Dermis lymphatic vessel endothelial cell (primary cell): ENCODE measurements at places on chromosomes 6 and 20. TPM values are rescaled to one million over a fixed set of nuclear protein-coding genes. Genes with fewer than 3 reads are reported as not detected.

Gene GNRH2
- 0.09 and 0.11 TPM in 2 replicates for total RNA-seq

Gene KCNK17
- 0.09 TPM in 1 of 2 replicates, not detected in the other for total RNA-seq

Gene NKX2-2
- total RNA-seq = not detected in 2 replicates

Gene PRSS35
- total RNA-seq = not detected in 2 replicates

Gene PSORS1C1
- 3.7 and 4.0 TPM in 2 replicates for total RNA-seq

Gene SLC26A8
- not detected in 2 replicates for total RNA-seq

Gene SCP2D1
- not detected in 2 replicates for total RNA-seq

Gene ZNF217
- 13.8 and 14.5 TPM in 2 replicates for total RNA-seq

Gene TAAR1
- total RNA-seq = not detected in 2 replicates

Gene C6orf58
- 0.11 TPM in 1 of 2 replicates, not detected in the other for total RNA-seq

Gene SIRPB1
- total RNA-seq = 2.8 and 3.3 TPM in 2 replicates

Gene CALHM6
- total RNA-seq = 3.7 and 4.2 TPM in 2 replicates

Gene HEY2
- total RNA-seq = under 0.01 and 0.09 TPM in 2 replicates

Gene ZNF391
- 0.26 and 0.33 TPM in 2 replicates for total RNA-seq

Gene CNR1
- under 0.01 TPM in 1 of 2 replicates, not detected in the other for total RNA-seq

Gene PCSK2
- not detected in 2 replicates for total RNA-seq

Gene HLA-DRA
- 0.11 TPM in 1 of 2 replicates, not detected in the other for total RNA-seq

Gene PHACTR3
- 0.87 and 3.4 TPM in 2 replicates for total RNA-seq

Gene PM20D2
- 2.4 and 3.5 TPM in 2 replicates for total RNA-seq

Gene RAD21L1
- total RNA-seq = not detected in 2 replicates

Gene NQO2
- 14.6 and 19.7 TPM in 2 replicates for total RNA-seq

Gene TP53TG5
- total RNA-seq = not detected in 2 replicates

Gene PDE7B
- total RNA-seq = 4.5 and 18.2 TPM in 2 replicates

Gene GJA10
- total RNA-seq = not detected in 2 replicates

Gene CTAGE9
- total RNA-seq = not detected in 2 replicates

Gene HSPA1L
- 1.2 and 1.5 TPM in 2 replicates for total RNA-seq

Gene ENPP4
- total RNA-seq = under 0.01 and 0.26 TPM in 2 replicates

Gene ARMH2
- not detected in 2 replicates for total RNA-seq

Gene TRAPPC3L
- total RNA-seq = 0.11 and 0.34 TPM in 2 replicates

Gene PTPRT
- total RNA-seq = under 0.01 TPM in 1 of 2 replicates, not detected in the other

Gene MOCS1
- 7.0 and 7.4 TPM in 2 replicates for total RNA-seq

Gene CDH26
- total RNA-seq = 0.87 and 1.0 TPM in 2 replicates

Gene GTSF1L
- 0.09 TPM in 1 of 2 replicates, not detected in the other for total RNA-seq

Gene GLP1R
- not detected in 2 replicates for total RNA-seq

Gene POLR1H
- 25.9 and 45.5 TPM in 2 replicates for total RNA-seq

Gene ADGRG6
- 0.69 and 1.8 TPM in 2 replicates for total RNA-seq

Gene SLA2
- not detected in 2 replicates for total RNA-seq

Gene CGA
- total RNA-seq = 0.11 TPM in 1 of 2 replicates, not detected in the other

Gene PXDC1
- total RNA-seq = 53.1 and 88.6 TPM in 2 replicates

Gene HFE
- total RNA-seq = 2.8 and 3.5 TPM in 2 replicates

Gene APCDD1L
- 0.11 TPM in 1 of 2 replicates, not detected in the other for total RNA-seq

Gene TSPO2
- not detected in 2 replicates for total RNA-seq

Gene SALL4
- total RNA-seq = 0.09 and 0.43 TPM in 2 replicates
